ENCODE measurements at places on chromosomes 7 and 10.

DNA sequence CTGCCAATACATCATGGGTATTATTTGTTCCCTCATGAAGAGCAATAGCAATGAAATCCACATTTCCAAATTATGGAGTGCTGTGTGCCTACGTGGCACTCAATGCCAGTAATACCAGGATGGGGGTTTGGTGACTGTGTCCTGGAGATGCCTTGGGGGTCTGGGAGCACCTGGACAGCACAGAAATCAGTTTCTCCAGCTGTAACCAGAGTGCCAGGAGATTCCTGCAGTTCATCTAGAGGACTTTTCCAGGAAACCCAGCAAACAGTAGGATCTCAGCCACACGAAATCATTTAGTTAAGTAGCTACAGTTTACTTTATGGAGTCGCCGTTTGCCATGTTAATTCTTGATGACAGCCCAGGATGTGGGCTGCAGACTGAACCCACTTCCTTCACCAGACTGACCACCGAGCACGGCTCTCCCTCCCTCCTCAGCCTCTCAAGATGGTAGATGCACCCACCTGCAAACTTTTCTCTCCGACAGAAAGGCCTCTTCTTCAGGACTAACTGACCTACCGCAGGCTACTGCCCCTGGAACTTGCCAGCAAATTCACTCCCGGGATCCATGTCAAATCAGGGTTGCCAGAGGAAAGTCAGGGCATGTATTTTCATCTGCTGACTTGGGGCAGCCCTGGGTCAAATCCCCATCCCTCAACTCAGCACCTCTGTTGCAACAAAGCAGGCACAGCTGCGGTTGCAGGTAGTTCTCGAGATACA lies 30.3 kb downstream of the MKI67 start:
- DNase-seq: no peak

GRCh38 chr7:85630904-85631600 lies 444.2 kb upstream of the SEMA3D start:
- DNase-seq: no peak

DNA sequence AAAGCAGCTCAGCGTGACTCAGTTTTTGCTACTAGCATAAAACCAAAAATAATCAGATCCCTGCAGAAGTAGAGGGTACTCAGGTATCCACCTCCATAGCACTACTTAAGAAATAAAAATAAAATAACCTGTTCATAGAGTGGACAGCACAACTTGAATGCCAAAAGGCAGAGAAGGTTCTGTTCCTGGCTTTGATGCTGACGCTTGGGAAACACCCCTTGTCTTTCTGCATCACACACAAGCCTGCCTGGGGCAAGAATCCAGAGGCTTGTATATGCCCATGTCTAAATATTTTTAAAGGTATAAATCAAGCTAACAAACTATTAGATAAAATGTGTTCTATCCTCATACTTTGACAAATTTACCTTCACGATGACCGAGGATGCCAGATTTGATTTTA lies 207.3 kb downstream of the KIAA1217 start:
- DNase-seq: no peak

DNA sequence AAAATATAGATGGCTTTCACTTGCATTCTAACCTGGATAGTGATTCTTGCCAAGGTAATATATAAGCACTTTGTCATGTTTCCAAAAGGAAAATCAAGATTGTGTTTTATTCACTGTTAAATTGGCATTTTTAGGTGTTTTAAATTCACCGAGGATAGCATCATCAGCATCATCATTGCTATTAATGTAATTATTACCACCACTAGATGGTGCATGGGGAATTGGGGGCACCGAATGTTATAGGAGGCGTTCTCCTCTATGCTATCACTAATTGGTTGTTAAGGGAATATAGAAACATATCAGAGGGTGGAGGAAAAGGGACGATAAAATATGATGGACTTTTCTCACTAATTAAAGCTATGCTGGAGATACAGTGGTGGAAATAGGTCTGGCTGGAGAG lies 95.5 kb downstream of the CELF2 start:
- DNase-seq: no peak

- DNase-seq: peak; percentile 73
Observed at GRCh38 chr7:143126146-143126545, 5.7 kb upstream of the PIP start.

DNA sequence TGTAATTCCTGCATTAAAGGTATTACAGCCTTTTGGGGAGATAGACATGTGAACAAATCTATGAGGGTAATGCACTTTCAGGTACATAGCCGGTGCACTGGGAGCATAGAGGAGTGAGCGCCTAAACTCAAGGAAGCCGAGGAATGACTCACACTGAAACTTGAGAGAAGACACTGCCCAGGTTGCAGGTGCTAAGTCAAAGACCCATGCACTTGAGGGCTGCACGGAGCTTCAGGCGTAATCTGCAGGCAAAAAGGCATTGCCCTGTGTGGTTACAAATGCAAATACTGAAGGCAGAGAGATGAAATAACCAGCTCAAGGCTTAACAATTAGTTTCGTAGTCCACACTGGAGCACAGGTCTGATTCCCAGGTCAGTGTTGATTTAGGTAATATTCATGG lies 51.0 kb upstream of the OSBPL3 start:
- DNase-seq: no peak

DNA sequence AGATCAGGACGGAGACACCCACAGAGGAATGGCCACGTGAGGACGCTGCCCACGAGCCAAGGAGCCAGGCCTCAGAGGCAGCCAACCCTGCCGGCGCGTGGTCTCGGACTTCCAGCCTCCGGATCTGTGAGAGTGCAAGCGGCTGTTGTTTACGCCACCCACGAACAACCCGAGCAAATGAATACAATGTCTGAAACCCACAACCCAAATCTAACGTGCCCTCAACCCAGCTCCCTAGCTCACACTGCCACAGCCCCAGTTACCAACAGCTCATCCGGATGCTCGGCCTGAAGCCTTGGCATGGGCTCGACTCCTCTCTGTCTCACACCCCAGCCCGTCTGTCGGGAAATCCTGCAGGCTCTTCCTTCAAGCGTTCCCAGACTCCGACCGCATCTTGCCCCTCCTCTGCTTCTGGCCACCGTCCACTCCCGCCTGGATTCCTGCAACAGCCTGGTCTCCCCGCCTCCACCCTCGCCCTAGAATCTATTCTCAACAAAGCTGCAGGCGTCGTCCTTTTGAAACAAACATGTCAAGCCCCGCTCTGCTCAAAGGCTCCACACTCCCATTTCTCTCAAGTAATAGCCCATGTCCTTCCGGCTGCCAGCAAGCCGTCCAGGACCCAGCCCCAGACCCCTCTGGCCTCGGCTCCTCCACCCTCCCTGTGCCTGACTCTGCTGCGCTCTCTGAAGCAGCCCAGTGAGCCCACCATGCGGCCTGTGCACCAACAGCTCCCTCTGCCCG lies 35.3 kb downstream of the STK32C start:
- DNase-seq: no peak

DNA sequence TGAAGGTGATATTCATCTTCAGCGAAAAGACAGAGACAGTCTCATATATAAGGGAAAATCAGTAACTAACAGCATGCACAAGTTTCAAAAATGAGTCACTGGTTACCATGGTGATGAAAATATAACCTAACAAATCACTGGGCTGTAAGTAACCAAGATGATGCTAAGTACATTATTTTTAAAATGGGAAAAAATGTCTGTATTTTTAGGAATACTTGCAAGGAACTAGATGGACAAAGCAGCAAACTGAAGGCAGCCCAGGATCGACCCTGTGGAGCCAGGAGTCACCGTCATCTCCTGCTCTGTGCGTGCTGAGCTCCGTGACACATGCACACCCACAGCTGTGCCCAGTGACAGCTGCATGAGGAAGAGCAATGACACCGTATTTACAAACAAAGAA lies 137.3 kb downstream of the ELMO1 start:
- DNase-seq: peak; percentile 57

GRCh38 chr7:87318741-87319140 lies 26.7 kb upstream of the CROT start:
- DNase-seq: peak; percentile 28

DNA sequence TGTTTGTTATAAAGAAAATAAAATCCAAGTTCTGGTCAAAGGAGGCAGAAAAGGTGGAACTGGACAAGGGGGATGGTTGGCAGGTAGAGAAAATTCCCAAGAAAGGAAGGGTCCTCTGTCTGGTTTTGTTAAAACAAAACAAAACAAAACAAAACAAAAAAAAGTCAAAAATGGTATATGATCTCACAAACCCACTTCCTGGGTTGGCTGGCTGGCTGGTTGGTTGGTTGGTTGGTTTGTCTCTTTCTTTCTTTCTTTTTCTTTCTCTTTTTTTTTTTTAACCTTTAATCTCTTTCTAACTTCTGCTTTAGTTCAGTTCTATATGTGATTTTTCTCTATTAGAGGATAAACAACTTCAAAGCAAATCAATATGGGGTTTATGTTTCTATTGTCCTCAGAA lies 41.1 kb upstream of the CPN1 start:
- DNase-seq: no peak

DNA sequence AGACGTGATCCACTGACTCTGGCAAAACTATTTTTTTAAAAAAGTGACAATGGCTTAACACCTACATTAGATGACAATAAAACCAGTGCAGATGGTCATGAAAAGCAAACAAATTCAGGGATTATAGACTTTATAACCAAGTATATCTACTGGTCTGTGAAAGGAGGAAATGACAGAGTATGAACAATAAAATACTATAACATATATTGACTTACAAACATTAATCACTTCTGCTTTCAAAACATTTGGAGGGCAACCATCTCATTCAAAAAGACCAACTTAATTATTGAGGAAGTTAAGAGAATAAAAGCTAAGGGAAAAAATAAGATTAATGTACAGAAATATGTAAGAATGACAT lies 34.8 kb downstream of the JMJD1C start:
- no peak for DNase-seq

DNA sequence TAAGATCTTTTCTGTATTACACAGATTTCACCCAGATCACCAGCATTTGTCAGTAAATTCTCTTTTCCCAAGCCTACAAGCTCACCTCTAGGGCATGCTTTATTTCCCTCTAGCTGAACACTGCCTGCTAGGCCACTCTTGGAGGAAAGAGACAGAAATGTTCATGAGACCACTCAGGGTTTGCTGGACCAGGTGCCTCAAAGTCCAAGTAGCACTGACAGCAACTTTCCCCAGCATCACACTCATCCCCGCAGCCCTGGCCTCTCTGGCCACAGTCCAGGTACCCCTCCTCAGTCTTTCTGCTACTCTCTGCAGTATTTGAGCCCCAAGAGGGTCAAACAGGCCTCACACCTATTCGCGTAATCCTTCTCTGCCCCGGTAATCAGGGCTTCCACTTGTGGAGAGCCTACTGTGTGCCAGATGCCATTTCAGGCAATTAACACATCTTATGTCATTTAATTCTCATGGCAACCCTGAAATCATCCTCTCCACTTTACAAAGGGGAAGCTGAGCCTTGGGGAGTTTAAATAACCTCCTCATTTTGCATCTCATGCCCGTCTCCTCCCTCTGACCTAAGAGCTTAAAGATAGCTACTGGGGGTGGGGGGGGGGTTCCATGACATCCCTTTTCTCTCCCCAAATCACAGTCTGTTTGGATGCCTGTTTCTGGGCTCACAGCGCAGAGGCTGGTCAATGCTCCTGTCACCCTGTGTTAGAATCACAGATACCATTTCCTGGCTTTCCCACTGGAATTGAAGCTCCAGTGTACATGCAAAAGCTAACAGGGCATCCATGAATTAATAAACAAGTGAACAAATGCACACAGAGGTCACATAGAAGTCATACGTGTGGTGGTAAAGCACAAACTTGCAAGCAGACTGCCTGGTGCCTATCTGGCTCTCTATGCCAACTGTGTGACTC lies 88.5 kb downstream of the PRLHR start:
- DNase-seq: no peak

GRCh38 chr10:118832241-118832651 lies 77.5 kb upstream of the CACUL1 start:
- no peak for DNase-seq

All from SJSA1 (cell line).